ENCODE measurements at places on chromosomes 6 and 20.

GRCh38 chr6:111677249-111677990, 71.7 kb upstream of the TRAF3IP2 start:
- DNase-seq, result peak; percentile 39

GRCh38 chr6:46305833-46306232, 135.1 kb upstream of the ENPP5 start:
- DNase-seq, result no peak

- DNase-seq, result no peak
Observed at GRCh38 chr20:8074931-8075330, 55.4 kb upstream of the TMX4 start.

- no peak for DNase-seq
Observed at GRCh38 chr6:19299129-19299528, 538.0 kb upstream of the ID4 start.

DNA sequence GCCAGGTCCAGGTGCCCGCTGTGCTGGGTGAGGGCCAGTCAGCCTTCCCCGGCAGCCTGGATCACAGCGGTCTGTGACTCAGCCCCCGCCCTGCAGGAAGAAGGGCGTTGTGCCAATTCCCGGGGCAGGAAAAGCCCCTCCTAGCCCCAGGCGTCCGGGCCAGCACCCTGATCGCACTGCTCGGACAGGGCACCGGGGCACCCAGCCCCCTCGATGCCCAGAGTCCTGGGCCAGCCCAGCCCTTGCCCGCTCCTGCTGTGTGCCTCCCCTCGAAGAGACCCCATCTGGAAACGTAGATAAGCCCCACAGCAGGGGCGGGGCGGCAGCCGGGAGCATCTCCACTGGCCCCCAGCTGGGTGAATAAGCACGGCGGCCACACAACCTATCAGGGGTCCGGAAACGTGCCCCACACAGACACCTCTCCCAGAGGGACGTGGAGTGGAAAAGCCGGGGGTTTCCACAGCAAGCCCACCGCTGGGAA, 9.9 kb downstream of the LAMA5 start:
- DNase-seq, result peak; percentile 70

- no peak for DNase-seq
Observed at GRCh38 chr6:155970472-155970871, 514.8 kb upstream of the NOX3 start.

- no peak for DNase-seq
Observed at GRCh38 chr20:63787749-63788148, 43.3 kb downstream of the ZBTB46 start.

DNA sequence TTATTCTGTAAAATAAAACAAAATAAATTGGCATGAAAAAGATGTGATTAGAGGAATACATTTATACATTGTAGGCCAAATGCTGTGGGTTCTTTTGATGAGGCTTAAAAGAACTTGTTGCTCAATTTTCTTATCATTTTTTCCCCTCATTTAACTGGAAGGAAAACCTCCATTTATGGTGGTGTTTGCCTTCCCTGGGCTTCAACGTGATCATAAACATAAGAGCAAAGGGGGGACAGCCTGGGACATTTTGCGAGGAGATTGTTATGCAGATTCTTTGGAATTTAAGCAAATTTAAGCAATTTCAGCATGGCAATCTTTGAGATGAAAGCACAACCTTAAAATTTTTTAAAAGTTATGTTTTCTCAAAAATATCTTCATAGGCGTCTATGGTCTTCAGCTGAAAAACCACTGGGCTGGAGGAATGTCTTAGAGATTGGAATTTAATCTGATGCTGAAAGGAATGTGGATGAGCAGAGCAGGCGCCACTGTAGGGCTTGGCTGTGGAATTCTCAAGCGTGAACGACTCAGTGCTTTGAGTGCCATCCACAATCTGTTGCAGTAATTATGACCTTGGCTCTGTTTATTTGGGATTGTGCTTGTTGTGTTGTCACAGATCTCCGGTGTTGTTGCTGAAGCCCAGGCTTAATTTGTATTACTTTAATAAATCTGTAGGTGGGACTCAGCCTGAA, 149.4 kb upstream of the MLIP start:
- peak; percentile 40 for DNase-seq

DNA sequence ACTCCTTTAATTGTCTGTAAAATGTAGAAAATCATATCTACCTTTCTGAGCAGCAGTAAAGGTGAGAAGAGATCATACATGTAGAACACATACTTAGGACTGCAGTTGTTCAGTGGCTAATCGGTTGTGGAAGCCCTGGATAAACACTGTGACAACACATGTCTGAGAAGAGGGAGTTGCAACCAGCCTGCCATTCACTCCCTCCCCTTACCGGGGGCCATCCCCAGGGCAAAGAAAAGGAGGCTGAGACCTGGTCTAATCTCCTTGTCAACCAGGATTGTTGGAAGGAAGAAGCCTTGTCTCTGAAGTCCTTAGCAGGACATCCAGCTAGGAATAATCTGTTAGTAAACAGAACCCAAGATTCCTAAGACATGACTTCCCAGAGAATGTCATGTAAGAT, 462.5 kb upstream of the AGPAT4 start:
- no peak for DNase-seq

DNA sequence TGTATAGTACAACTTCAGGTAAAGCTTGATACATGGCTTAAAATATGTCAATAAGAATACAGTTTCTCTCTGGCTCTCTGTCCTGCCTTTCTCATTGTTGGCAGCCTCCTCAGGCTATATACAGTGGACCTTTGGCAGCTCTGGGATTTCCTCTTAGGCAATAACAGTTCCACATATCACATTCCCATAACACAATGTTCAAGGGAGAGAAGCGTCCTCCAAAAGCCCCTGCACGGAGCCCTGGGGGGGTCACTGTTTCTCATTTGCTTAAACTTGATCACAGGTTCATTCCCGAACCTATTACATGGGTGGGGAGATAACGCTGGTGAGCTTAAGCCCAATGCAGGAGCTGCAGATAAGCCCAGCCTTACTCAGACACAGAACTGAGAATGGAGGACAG, 4.4 kb upstream of the FLRT3 start:
- no peak for DNase-seq

- no peak for DNase-seq
Observed at GRCh38 chr20:44805335-44805978, 4.9 kb downstream of the RIMS4 start.

DNA sequence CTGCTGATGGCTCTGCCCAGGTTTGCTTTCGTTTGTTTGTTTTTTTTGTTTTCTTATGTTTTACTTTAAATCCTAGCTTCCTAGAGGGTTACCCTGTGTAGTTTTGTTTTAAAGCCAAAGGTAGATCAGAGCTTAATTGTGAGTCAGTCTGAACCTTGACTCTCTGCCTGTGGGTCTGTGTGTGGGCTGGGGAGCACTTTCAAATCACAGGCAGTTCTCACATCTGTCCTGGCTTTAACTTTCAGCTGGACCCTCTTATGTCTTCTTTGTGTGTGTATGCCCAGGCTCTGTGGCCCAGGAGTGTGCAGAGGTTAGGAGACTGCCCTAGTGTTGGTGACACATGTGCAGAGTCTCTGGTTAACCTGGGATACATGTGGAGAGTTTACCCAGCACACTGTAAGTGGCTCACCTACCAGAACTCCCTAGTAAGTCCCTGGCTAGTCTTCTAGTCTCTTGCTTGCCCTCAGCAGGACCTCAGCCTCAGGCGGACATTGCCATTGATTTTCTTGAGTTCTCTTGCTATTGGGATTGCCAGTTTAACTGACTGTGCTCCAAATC, 19.0 kb downstream of the HIVEP1 start:
- no peak for DNase-seq

DNA sequence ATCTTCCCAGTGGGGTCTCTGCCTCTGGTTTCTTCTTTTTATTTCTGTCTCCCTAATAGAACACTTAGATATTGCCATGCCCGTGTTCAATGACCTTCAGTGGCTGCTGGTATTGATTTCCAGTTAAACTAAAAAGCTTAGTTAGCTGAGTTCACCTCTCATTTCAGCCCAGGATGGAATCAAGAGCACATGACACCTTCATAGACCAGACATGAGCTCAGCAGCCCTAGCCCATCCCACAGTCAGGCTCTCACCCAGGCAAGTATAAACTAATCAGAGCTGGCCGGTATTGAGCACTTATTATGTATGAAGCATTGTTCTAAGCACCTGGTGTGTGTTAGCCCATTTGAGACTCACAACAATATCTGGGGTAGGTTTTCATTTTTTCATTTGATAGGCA, 33.7 kb upstream of the PLEKHG1 start:
- no peak for DNase-seq

- no peak for DNase-seq
Observed at GRCh38 chr6:106966229-106966628, 8.3 kb downstream of the CD24 start.

DNA sequence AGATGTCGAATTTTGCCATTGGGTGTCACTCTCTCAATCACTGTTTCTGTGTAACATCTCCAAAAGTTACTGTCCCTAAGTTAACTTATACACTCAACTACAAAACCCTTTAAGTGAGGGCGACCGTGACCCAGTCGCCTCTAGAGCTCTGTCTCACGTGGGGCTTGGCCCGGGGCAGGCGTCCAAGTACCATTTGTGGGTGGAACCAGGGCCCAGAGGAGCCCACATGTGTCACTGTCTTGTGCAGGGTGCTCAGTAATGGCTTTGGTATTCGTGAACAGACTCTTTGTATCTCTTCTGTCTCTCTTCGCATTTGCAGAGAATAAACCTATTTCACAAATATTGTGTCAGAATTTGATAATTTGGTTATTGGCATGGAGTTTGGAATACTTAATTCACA, 109.9 kb upstream of the THBS2 start:
- DNase-seq, result no peak

- no peak for DNase-seq
Observed at GRCh38 chr20:7879883-7880282, 60.4 kb downstream of the HAO1 start.

- DNase-seq, result no peak
Observed at GRCh38 chr6:11418290-11418905, 119.2 kb upstream of the TMEM170B start.

DNA sequence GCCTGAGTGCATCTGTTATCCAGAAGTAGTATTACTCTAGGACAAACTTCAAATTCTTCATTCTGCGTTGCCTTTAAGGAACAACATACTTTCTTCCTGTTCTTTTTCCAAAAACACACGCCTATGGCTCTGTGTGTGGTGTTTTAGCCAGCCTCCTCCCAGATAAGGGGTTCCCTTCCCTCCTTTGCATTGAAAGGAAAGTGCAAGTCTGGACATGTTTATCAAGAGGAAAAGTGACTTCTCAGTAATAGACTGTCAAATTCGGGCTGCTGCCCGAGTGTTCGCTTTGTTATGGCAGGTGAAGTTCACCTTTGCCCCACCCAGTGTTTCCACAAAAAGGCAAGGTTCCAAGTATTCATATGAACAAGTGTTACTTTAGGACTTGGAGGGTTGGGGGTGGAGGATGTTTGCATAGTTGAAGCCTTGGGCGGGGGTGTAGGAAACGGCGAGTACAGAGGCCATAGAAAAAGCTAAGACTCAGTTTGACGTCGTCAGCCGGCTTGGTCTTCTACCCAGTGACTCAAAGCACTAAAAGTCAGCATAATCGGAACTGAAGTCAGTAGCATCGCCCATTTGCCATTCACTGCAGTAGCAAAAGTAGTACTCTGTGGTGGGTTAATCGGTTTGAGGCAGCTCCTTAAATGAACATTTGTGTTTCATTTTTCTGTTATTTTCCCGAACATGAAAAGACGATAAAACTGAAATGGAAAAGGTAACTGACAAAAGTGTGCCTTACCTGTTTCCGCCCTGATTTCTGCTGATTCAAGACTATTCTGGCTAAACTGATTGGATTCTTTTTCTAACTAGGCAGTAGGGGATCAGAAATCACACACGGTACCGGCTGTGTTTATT, 12.5 kb downstream of the PRDM1 start:
- no peak for DNase-seq

GRCh38 chr6:114989279-114989964, 646.6 kb upstream of the HS3ST5 start:
- no peak for DNase-seq

DNA sequence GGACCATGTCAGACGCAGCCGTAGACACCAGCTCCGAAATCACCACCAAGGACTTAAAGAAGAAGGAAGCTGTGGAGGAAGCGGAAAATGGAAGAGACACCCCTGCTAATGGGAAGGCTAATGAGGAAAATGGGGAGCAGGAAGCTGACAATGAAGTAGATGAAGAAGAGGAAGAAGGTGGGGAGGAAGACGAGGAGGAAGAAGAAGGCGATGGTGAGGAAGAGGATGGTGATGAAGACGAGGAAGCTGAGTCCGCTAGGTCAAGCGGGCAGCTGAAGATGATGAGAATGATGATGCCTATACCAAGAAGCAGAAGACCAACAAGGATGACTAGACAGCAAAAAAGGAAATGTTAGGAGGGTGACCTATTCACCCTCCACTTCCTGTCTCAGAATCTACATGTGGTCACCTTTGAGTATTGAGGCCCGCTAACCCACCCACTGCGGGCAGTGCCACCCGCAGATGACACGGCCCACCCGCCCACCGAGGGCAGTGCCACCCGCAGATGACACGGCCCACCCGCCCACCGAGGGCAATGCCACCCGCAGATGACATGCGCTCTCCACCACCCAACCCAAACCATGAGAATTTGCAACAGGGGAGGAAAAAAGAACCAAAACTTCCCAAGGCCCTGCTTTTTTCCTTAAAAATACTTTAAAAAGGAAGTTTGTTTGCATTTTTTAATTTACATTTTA, 43.3 kb downstream of the MGME1 start:
- no peak for DNase-seq

DNA sequence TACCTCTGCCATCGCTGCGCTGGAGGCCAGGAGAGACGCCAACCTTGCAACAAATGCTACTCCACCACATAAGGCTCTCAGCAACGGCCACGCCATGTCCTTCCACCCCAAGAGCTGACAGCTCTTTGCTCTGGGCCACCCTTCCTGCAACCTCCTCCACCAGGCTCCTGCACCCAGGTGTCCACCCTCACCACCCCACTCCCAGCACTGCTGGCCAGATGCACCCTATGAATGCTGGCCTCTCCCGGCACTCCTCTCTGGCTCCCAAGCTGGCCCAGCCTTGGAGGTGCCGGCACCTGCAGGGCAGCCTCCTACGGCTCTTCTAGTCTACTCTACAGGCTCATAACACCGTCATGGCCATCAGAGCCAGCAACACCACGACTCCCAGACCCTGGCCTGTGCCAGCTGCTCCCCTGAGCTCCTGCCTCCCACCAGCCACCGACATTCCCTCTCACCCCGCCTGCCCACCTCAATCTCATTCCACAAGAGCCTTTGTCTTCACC, 11.2 kb downstream of the TAF4 start:
- DNase-seq, result no peak

- DNase-seq, result no peak
Observed at GRCh38 chr6:50850223-50851048, 31.8 kb downstream of the TFAP2B start.

- DNase-seq, result no peak
Observed at GRCh38 chr6:138500867-138501446, 1.7 kb upstream of the NHSL1 start.

- peak; percentile 67 for DNase-seq
Observed at GRCh38 chr6:19478992-19479391, 358.2 kb upstream of the ID4 start.

GRCh38 chr6:165585060-165585459, 78.0 kb downstream of the PDE10A start:
- DNase-seq, result peak; percentile 13
